ENCODE measurements at places on chromosomes 5 and 9. TPM values are rescaled to one million over a fixed set of nuclear protein-coding genes. Genes with fewer than 3 reads are reported as not detected.
A peak's percentile ranks its signal among the peaks of the same experiment; 100 is the strongest.

DNA sequence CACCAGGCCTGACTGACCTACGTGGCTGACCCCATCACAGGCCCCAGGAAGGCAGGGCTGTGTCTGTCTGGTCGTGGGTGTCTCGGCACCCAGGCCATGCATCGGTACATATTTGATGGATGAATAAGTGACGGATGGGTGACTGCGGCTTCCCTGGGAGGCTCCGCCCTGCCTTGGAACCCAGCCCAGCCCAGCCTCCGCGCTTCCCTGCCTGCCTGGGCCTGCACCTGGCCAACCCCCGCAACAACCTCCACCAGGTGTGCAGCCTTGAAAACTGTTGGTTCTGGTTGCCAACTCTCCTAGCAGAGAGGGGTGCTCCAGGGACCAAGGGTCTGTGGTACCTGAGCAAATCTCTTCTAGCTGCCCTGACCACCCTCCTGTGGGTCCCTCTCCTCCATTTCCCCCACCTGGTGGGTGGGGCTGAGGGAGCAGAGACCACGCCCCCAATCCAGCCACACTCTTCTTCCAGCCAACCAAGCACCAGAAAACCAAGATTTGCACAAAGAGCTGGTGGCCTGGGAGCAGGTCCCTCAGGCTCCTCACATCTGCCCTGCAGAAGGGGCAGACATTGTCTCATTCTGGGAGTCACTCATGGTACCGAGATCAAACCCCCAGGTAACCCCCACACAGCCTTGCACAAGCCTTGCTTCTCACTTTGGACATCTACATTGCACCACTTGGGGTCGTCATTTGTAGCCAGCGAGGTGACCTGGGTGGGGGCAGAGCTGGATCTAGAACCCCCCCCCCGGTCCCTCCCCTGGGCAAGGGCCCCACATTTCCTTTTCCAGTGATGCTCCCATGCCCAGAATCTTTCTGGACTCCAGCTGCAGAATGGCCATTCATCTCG lies 100.6 kb upstream of the IER5L start:
- no peak for DNase-seq

- no peak for DNase-seq
These were observed 253.2 kb downstream of the CDH18 start for GRCh38 chr5:19734776-19735175.

GRCh38 chr9:90858457-90858901 lies 56.9 kb downstream of the SYK start:
- no peak for DNase-seq

GRCh38 chr5:137856916-137857862 lies 10.5 kb upstream of the MYOT start:
- no peak for DNase-seq

GRCh38 chr9:93585259-93585658 lies 8.9 kb downstream of the PHF2 start:
- DNase-seq: no peak

DNA sequence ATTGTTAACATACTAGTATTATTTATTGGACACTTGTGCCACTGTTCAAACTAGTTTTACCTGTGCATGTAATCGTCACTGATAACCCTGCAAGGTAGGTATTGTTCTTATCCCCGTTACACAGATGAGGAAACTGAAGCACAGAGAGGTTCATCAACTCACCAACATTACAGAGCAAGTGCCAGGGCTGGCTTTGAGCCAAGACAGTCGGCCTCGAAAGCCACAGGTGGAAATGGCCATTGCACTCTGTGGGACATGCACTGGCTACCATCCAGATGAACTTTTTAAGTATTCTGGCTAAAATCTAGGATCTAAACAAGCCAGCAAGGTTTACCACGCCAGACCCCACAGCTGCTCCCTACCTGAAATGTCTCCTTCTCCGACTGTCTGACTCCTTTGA lies 57.9 kb downstream of the TEX10 start:
- no peak for DNase-seq

- no peak for DNase-seq
These were observed 180.4 kb upstream of the ACTBL2 start for GRCh38 chr5:57662991-57663390.

DHX29 gene
- total RNA-seq: 23.1 TPM

DNA sequence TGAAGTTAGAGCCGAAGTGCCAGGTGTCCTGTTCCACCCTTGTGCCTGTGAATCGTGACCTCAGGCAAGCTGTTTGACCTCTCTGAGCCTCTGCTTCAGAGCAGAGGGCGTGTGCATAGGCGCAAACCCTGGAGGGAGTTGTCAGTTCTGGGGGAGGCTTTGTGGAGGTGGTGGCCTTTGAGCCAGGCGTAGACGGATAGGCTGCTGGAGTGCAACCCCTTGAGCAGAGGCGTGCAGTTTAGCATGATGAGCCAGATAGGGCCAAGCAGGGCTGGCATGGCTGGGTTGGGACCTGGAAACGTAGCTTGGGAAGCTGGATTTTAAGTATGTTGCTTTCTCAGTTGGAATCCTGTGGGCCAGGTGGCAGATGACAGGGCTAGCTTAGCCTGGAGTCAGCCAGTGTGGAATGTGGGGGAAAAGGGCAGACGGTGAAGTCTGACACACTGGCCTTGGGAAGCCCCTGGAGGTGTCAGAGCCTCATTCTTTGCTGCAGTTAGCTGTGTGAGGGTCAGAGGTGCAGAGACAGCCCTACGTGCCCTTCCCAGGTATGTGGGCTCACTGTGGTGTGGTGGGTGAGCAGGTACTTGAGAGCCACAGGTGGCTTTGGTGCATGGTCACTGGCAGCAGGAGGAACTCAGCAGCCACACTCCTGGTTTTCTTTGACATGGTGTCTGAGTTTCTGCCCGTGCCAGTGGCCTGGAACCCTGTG lies 93.4 kb downstream of the DAB2IP start:
- no peak for DNase-seq

GRCh38 chr5:171868236-171868635 lies 82.6 kb downstream of the SMIM23 start:
- DNase-seq: no peak

DNA sequence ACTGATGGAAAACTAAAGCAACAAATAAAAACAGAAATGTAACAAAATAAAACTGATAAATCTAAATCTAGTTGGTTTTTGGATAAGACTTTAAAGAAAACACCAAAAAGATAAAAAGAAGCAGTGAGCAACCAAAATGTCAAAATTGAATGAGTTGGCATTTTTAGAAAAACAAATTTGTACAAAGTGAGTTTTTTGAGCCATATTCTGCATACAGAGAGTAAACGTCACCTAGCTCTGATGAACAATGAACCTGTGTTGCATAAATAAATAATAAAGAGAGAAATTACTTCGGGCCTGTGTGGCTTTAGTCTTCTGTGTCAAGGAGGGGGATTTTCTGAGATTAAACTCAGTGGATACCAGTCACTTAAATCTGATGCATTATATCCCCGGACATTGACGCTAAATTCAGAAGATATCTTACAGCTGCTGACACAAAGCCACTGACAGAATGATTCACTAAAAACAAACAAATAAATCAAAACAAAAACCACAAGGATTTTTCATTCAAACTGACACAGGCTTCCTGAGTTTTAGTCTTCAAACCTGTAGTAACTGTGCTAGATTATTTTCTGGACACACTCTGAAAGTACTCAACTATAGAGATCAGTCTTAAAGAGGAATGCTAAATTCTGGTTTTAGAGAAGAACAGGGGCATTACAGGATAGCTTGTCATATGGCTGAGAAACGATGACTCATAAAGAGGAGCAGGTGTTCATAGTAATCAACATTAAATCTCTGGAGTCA lies 403.5 kb upstream of the ST8SIA4 start:
- no peak for DNase-seq

KIF4B gene
- not detected for total RNA-seq

ARHGEF39 gene
- 1.1 TPM for total RNA-seq

DNA sequence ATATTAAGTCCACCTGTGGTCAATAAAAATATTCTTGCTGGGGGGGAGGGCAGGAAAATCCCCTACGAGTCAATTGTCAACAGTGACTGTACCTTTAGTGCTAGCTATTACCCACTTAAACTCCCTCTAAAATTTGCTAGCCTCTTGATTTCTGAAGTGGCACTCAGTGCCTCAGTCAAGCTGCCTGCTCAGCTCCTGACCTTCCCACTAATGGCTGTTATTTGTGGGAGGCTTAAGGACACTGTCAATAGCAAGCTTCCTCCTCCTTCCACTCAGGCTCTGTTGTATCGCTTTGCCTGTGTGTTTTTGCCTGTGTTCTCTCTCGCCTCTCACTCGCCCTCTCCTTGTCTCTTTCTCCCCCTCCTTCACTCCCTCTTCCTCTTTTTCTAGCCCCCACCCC lies 140.8 kb downstream of the BNC2 start:
- no peak for DNase-seq

GRCh38 chr5:128826275-128826674 lies 139.0 kb upstream of the SLC27A6 start:
- DNase-seq: no peak

GRCh38 chr9:87226896-87227295 lies 270.8 kb upstream of the DAPK1 start:
- DNase-seq: no peak

DNA sequence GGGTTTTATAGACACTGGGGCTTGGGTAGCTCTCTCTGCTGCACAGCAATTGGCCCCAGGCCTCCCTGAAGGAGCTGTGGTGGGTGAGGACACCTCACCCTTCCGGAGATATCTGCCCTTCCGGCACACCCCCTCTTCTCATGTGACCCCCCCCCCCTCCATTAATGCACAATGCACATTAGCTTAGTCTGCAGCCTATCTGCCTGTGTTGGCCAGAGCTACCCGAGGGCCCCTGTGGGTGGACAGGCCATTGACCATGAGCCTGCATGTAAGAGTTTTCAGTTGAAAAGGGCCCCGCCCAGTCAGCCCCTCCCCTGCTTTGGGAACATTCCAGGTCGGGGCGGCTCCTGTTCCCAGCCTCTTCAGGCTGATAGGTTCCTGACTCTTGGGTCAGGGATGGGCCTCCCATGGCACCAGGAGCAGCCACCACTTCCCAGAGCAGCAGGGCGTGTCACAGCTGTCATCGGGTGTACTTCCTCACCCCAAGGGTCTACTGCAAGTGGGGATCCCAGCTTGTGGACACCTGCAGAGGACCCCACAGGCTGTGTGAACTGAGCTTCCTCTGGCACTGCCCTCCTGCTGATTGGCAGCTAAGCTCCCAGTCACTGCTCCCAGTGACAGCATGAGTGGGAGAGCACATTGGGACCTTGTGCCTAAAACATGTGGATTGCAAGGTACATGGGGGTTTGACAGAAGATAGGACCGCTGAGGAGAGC lies 17.8 kb downstream of the PHF2 start:
- DNase-seq: no peak

GRCh38 chr9:126514037-126514821 lies 99.5 kb upstream of the LMX1B start:
- DNase-seq: peak; percentile 49

DNA sequence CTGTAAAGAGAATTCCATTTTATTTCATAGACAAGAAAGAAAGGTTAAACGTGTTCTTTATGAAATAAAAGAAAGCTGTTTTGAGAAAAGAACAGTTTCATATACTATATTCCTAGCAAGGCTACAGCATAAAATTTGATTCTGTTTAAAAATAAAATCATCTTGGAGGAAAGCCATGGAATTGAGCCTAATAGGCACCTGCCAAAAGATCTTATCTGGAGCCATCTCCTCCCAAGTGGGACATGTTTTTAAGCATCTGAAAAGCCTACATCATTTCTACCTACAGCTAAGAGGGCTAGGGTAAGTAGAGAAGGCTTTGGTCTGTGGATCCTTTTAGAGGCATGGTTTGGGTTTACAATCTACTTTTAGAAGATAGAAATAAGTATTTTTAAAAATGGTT lies 89.3 kb downstream of the GAS1 start:
- no peak for DNase-seq

DNA sequence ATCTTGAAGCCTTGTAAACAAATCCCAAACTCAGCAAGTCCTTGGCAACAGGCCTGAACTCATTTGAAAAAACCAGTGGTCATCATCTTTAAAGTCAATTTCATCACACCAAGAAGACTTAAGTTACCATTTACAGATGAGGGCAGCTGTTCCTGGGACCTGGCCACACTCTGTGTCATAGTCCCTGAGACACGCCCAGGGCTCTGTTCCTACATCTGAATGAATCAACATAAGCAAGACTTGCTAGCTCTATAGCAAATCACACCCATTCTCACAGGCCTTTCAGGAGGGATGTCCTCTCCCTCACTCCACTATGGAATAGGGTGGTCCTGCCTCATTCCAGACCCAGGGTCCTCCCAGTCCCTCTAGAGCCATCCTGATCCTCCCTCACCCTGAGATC lies 142.8 kb downstream of the NSG2 start:
- DNase-seq: no peak

OR5C1 gene
- not detected for total RNA-seq

- DNase-seq: no peak
These were observed 45.4 kb downstream of the PTTG1 start for GRCh38 chr5:160466889-160467554.

GRCh38 chr9:73149371-73150067 lies 2.1 kb upstream of the ANXA1 start:
- no peak for DNase-seq

DNA sequence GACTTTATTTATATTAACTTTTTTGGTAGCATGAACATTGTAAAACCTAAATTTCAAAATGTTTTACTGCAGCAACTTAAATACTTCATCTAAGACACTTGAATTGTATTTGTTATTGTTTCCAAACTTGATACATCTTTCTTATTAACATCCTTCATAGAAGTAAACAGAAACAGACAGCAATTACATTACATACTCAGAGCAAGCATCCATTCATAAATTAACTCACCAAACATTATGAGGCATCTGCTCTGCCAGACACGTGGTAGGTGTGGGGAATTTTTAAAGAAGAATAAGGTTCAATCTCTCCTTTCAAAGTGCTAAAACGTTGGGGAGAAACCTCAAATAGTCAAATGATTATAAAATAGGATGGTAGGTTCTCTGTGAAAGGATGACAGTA lies 130.8 kb downstream of the MUSK start:
- no peak for DNase-seq

- DNase-seq: no peak
These were observed 11.9 kb downstream of the VAV2 start for GRCh38 chr9:133979921-133980863.

NEURL1B gene
- total RNA-seq: 0.05 TPM

DNA sequence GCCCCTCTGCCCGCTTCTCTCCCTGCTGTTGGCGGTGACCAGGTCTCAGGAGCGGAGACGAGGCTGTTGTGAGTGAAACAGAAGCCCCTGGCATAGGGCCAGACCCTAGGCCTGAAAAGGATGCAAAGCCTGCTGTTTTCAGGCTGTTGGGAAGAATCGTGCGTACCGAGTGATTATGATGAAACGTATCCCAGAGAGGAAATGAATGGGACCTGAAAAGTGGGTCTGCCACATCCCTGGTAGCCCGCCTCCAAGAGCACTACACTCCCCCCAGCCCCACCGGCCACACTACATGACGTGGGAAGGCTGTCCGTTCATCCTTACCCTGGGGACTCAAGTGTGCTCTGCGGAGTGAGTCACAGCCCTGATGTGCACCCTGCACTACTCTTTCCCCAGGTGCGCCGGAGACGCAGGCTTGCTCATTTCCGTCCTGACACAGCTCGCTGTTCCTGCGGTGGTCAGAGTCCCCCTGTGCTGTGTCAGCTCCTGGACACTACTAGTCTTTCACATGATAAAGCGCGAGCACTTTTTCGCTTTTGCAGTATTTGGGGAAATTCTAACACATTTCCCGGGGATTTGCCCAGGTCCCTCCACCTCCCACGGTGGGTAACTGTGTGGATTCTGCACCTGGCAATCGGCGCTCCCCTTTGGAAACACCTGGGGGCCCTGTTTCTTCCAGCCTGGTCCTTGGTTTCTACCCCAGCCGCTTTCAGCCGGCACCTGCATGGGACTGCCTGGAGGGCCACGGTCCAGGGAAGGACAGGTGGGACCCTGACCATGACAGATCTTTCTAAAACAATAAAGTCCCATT lies 91.5 kb downstream of the ANKRD33B start:
- DNase-seq: no peak

PPP1R26 gene
- total RNA-seq: 0.94 TPM

- no peak for DNase-seq
These were observed 173.2 kb downstream of the DAB2IP start for GRCh38 chr9:121824651-121825030.

RASA1 gene
- total RNA-seq: 19.1 TPM

DCAF10 gene
- 14.5 TPM for total RNA-seq
